Astrocyte (in vitro differentiated cells and primary cell): ENCODE measurements at places on chromosomes 5 and 9. TPM values are rescaled to one million over a fixed set of nuclear protein-coding genes. Genes with fewer than 3 reads are reported as not detected.

PCDHGB5 gene
- total RNA-seq = 1.1 and 2.1 TPM in 2 replicates

RNF183 gene
- not detected in 2 replicates for total RNA-seq

IFNA2 gene
- total RNA-seq = not detected in 2 replicates

CARD9 gene
- 2.7 and 4.2 TPM in 2 replicates for total RNA-seq

PCDH12 gene
- total RNA-seq = 0.02 TPM in 1 of 2 replicates, not detected in the other

RAPGEF1 gene
- total RNA-seq = 63.2 and 76.8 TPM in 2 replicates

GRCh38 chr5:43065387-43065947 lies 25.3 kb upstream of the ANXA2R start:
- peak overlapping the region; percentile 97 for H3K27ac ChIP-seq
- H3K4me1 ChIP-seq = peaks cover 19% of the 10 kb centered on the region
- H3K36me3 ChIP-seq = peaks cover 1% of the 10 kb centered on the region
- peak overlapping the region; percentile 79 for H3K4me3 ChIP-seq
- no peaks in the 10 kb centered on the region for H3K27me3 ChIP-seq

DNA sequence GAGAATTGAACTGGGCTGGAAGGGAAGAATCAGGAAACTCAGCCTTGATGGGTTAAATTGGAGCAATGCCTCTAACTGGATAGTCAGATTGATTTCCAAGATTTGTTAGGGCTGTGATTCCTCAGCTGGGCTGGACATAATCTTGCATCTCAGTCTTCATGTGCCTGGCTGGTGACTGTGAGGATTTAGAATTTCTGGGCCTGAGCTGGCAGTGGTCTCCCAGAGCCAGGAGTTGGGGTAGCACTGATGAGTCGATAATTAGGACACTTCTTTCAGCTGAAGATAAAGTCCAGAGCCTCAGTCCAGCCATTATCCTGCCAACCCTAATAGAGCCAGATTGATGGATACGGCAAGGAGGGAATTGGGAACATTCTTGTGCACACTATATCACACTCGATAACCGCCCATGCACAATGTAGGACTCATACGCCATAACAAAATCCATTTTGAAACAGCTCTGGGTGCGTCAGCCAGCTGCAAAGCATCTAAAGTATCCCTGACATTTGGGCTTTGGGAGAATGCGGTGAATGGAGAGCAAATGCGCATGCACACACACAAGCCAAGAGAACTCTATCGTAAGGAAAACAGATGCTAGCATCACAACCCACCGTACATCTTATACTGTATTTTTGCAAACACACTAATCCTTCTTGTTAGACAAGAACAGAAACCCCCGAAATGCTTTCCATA lies 405.1 kb upstream of the KLF4 start:
- no peaks in the 10 kb centered on the region for H3K36me3 ChIP-seq
- H3K4me3 ChIP-seq = no peak overlapping the region
- H3K27ac ChIP-seq = no peak overlapping the region
- H3K4me1 ChIP-seq = no peaks in the 10 kb centered on the region

GRCh38 chr9:15274425-15274824 lies 32.6 kb downstream of the TTC39B start:
- DNase-seq = no peak
- no peaks in the 10 kb centered on the region for H3K36me3 ChIP-seq
- H3K27ac ChIP-seq = no peak overlapping the region
- no peak overlapping the region for H3K4me3 ChIP-seq
- no peaks in the 10 kb centered on the region for H3K27me3 ChIP-seq

DNA sequence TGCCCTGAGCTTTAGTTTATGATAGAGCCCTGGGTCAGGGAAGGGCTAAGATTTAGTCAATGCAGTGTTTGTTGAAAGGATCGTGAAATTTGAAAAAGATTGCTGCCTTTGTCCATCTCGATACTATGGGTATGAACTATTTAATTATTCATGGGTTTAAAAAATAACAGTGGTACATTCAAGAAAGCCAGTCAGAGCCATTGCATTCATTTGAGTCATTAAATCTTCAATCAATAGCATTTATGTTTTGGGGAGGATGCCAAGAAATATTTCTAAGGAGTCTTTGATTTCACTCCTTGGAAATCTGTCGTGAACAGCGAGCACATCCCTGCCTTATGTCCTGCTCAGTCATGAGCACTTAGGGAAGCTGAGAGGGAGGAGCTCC lies 54.4 kb upstream of the LRRTM2 start:
- H3K27me3 ChIP-seq = no peaks in the 10 kb centered on the region
- H3K27ac ChIP-seq = no peak overlapping the region
- no peak overlapping the region for H3K4me3 ChIP-seq
- H3K36me3 ChIP-seq = peaks cover 74% of the 10 kb centered on the region

DNA sequence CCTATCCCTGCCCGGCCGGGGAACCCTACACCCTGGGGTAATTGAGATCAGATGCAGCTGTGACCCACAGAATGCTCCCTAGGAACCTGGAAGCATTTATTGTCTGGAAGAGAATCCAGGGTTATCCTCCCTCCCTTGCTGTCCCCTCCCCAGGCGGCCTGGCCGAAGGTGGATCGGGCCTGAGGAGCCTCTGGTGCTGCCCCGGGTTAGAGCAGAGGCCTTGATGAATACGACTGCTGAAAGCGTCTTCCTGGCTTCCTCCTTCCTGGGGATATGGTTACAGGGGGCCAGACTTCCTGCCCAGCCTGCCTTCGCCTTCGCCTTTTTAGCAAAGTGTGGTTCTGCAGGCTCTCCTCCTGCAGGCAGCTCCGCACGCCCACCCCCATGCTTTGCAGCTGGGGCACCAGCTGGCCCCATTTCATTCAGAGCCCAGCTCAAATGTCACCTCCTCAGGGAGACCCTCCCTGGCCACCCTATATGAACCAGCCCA lies 22.5 kb upstream of the PTGS1 start:
- H3K27me3 ChIP-seq = no peaks in the 10 kb centered on the region
- DNase-seq = no peak
- no peaks in the 10 kb centered on the region for H3K36me3 ChIP-seq
- H3K4me1 ChIP-seq = peaks cover 3% of the 10 kb centered on the region

GRCh38 chr9:128937310-128938165 lies 9.9 kb downstream of the DOLK start:
- H3K27ac ChIP-seq = no peak overlapping the region
- H3K27me3 ChIP-seq = no peaks in the 10 kb centered on the region
- no peaks in the 10 kb centered on the region for H3K4me1 ChIP-seq
- H3K36me3 ChIP-seq = no peaks in the 10 kb centered on the region

DNA sequence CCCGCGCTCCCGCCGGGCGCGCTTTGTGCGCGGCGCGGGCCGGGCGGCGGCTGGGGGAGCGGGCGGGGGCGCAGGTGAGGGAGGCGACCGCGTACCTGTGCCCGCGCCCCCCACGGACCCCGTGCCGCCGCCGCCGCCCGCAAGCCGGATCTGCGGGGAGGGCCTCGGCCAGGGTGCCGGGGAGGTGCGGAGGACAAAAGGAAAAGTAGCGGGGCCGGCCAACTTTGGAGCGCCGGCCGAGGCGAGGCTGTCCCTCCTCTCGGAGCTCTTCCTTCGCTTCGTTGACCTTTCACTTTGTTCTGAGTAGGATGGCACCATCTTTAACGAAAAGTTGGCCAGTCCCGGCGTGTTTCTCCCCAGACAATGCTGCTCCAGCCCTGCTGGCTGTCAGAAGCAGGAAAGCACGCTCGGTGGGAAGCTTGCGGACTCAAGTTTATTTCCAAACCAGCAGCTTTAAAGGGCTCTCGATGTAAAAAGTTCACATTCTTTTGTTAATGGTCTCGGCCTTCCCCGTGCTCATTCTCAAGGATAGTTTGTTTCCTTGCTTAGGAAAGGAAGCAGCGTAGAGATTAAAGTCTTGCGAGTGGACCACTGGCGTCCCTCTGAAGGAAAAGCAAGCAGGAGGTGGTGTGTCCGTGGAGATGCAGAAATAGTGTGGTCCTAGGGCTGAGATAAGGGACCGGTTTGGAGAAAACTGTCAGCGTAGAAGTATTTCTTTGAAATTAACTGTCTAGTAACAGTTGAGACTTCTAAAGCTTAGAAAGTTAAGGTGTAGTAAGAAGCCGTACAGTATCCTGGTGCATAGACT lies 639 bp downstream of the EHMT1 start:
- H3K4me1 ChIP-seq = peaks cover 21% of the 10 kb centered on the region
- peaks cover 2% of the 10 kb centered on the region for H3K36me3 ChIP-seq
- peak; percentile 28 for DNase-seq
- no peaks in the 10 kb centered on the region for H3K27me3 ChIP-seq
- peak overlapping the region; percentile 78 for H3K27ac ChIP-seq

DNA sequence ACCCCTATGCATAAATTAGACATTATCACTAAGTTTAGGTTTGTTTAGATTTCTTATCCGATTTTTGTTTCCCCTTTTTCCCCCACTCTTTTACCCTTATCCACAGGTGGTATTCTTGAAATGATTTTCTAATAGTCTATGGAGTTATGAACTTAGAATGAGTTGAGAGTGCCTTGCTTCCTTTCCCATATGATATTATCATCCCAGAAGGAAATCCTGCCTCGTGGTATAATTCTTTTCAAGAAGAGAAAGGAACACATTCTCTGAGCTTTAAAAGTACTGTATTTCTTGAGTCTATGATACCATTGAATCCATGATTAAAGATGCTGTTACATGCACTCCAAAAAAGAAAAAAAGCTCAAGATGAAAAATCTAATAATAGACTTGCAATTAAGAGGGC lies 76.9 kb upstream of the ADAMTSL1 start:
- no peak overlapping the region for H3K27ac ChIP-seq
- H3K36me3 ChIP-seq = no peaks in the 10 kb centered on the region
- no peaks in the 10 kb centered on the region for H3K27me3 ChIP-seq
- peaks cover 15% of the 10 kb centered on the region for H3K4me1 ChIP-seq
- no peak for DNase-seq
- H3K4me3 ChIP-seq = no peak overlapping the region

DNA sequence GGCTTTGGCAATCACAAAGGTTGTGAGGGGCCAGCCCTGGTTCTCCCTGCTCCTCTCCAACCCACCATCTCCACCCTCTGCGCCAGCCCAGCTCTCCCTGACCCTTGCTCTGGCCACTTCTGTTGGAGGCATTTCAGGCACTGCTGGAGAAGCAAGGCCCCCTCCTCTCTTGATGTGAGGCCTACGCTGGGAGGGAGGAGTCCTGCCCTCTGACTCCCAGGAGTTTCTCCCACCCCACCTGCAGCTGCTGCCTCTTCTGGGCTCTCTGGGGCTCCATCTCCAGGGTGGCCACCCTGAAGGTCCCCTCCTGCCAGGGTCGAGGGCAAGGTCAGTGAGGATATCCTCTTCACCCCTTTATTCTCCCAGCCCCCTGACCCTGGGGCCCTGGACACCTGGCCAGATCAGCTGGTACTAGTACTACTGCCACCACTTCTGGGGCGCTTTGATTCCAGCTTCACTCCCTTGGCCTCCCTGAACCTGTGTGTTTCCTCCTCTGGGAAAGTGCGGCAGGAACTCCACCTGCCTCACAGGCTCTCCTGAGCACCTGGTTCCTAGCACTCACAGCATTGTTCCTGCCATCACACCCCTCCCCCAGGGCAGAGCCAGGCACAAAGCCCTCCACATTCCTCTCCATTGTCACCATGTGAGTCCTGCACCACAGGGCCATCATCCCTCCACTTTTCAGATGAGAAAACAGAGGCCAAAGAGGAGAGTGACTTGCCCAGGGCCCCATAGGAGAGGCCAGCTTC lies 23.8 kb upstream of the TDRD7 start:
- no peak for DNase-seq

GRCh38 chr5:155416765-155417164 lies 403.2 kb downstream of the KIF4B start:
- H3K4me1 ChIP-seq = no peaks in the 10 kb centered on the region
- H3K4me3 ChIP-seq = no peak overlapping the region
- DNase-seq = no peak
- no peaks in the 10 kb centered on the region for H3K27me3 ChIP-seq

DNA sequence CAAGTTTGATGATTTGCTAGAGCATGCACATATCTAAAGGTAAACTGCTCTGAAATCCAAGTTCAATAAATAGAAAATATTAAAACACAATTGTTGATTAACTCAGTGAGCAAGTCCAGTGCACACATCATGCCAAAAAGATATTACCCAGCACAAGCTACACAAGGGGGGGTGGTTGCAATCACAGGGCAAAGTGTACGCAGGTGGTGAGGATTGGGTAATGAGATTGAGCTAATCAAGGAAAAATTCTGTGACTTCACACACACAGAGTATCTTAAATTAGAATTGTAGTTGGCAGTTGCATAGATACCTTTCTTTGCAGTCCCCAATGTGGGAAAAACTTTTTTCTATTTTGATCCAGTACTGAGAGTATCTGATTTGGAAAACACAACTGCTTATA lies 156.1 kb upstream of the NTRK2 start:
- DNase-seq = no peak
- H3K36me3 ChIP-seq = no peaks in the 10 kb centered on the region
- H3K27me3 ChIP-seq = no peaks in the 10 kb centered on the region
- no peak overlapping the region for H3K27ac ChIP-seq
- no peaks in the 10 kb centered on the region for H3K4me1 ChIP-seq

GRCh38 chr5:57592236-57592635 lies 109.6 kb upstream of the ACTBL2 start:
- no peaks in the 10 kb centered on the region for H3K27me3 ChIP-seq
- no peaks in the 10 kb centered on the region for H3K4me1 ChIP-seq

GRCh38 chr5:162811071-162811470 lies 626.3 kb upstream of the CCNG1 start:
- H3K36me3 ChIP-seq = no peaks in the 10 kb centered on the region
- no peaks in the 10 kb centered on the region for H3K27me3 ChIP-seq
- no peak overlapping the region for H3K4me3 ChIP-seq
- no peak for DNase-seq
- no peak overlapping the region for H3K27ac ChIP-seq
- no peaks in the 10 kb centered on the region for H3K4me1 ChIP-seq

DNA sequence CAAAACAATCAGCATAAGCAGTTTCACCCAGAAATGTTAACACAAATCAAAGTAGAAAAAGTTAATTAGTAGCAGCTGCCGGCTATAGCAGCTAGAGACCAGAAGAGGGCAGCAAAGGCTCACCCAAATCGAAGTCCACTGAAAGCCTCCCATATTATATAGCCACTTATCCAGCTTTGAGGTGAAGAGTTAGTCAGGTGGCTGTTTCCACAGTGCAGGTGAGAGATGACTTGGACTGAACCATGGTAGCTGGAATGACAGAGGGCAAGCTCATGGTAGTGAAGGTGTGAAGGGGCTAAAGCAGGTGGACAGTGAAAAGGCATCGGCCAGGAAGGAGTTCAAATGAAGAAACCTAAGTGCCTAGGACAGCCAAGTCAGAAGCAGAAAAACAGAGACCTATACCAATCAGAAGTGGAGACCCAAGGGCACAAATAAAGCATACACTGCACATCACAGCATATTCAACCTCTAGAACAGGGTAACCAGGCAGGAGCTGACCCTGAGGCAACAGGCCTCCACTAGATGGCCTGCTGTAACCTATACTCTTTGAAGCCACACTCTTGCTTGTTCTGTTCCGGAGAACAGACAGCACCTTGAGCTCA lies 7.2 kb upstream of the RNF38 start:
- H3K27ac ChIP-seq = no peak overlapping the region
- H3K4me1 ChIP-seq = no peaks in the 10 kb centered on the region
- no peaks in the 10 kb centered on the region for H3K36me3 ChIP-seq
- no peaks in the 10 kb centered on the region for H3K27me3 ChIP-seq

- H3K27ac ChIP-seq = no peak overlapping the region
- no peak for DNase-seq
- no peak overlapping the region for H3K4me3 ChIP-seq
Measured at GRCh38 chr5:89024045-89024444, 141.1 kb upstream of the MEF2C start.

- no peak overlapping the region for H3K27ac ChIP-seq
- DNase-seq = no peak
- no peaks in the 10 kb centered on the region for H3K36me3 ChIP-seq
- H3K4me3 ChIP-seq = no peak overlapping the region
- peaks cover 6% of the 10 kb centered on the region for H3K27me3 ChIP-seq
- no peaks in the 10 kb centered on the region for H3K4me1 ChIP-seq
Measured at GRCh38 chr9:134224567-134225093, 60.3 kb upstream of the RNU6ATAC start.
